RCC 7860 (cell line): ENCODE measurements at places on chromosomes 6 and 20.

GRCh38 chr20:57003012-57003411 is 263.4 kb downstream of the BMP7 start:
- DNase-seq, result no peak

DNA sequence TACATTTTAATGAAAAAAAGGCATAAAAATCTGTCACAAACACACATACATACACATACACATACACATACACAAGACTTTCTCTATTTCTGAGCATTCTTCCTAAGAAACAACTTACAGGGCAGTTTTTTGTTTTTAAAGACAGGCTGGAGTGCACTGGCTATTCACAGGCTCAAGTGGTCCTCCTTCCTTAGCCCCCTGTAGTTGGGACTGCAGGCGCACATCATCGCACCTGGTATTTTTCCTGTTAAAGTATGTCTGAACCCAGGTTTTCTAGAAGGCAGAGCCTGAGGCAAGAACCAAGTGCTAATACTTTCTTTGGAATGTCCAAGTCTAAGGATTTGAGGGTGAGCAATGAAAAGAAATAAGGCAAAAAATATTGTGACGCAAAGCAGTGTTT is 41.3 kb upstream of the ELOVL5 start:
- DNase-seq, result no peak

DNA sequence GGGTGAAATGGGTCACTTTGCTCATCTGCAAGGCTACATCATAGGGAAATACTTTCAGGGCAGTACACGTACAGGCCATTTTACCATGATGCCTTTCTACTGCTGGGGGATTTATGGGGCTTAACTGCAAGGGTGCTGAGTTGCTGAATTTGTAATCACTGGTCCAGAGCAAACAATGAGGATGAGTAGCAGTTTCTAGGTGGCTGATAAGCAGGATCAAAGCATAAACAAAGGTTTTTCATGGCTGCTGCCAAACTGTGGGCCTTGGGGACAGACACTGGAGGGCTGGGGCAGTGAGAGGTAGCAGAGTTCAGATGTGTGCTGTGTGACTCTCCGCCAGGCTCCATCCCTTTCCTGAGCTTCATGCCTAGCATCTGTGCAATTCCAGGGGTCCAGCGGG is 68.3 kb downstream of the CNBD2 start:
- DNase-seq, result no peak

- DNase-seq, result no peak
These were observed 30.8 kb downstream of the CD164 start for GRCh38 chr6:109351231-109352130.

- peak; percentile 61 for DNase-seq
These were observed 8.8 kb upstream of the C20orf144 start for GRCh38 chr20:33653218-33653899.

DNA sequence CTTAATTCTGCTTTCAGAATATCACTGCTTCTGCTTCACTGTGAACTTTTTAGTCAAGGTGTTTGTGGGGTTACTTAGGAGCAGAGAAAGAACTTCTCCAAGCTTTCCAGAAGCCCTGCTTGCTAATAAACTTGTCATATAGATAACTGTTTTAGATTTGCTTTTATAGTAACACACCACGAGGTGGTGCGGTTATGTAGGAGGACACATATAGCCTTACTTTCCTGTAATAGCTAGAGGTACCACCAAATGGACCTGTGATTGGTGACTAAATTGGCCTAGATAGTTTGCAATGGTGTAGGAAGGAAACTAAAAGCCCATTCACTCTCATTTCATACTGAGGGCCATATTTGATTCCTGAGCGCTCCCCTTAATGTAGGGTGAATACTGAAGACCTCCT is 52.3 kb upstream of the BCLAF1 start:
- no peak for DNase-seq

GRCh38 chr6:107698146-107698545 is 126.0 kb downstream of the SCML4 start:
- DNase-seq, result peak; percentile 41

DNA sequence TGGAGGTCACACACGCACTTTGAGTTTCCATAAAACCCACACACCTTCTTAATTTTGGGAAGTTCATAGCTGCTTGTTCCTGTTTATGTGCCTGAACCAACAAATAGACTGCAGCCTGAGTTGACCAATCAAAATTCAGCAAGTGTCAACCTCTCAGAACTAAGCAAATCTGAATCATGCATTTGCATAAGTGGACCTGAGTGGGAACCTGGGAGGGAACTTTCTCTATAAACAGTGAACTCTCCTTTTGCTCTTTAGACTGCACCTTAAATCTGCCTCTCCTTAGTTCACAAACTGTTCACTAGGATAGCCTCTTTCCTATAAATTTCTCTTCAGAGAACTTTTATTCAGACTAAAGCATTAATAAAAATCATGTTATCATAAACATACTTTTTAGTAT is 37.9 kb downstream of the SLC17A1 start:
- no peak for DNase-seq
